Activated CD4-positive, alpha-beta T cell treated with anti-CD3 and anti-CD28 coated beads, Interleukin-2, amount 10 ng/mL, durations not matched to agents 7 days and 5 days (primary cell): ENCODE measurements at places on chromosomes 6 and 20. TPM values are rescaled to one million over a fixed set of nuclear protein-coding genes. Genes with fewer than 3 reads are reported as not detected.

FKBP1C gene
- 0.92 TPM for total RNA-seq

TFAP2A gene
- total RNA-seq: not detected

GRCh38 chr6:47646689-47647088, 51.7 kb upstream of the ADGRF4 start:
- peaks cover 8% of the 10 kb centered on the region for H3K27me3 ChIP-seq
- DNase-seq: no peak
- H3K36me3 ChIP-seq: no peaks in the 10 kb centered on the region
- no peak overlapping the region for H3K27ac ChIP-seq
- H3K4me1 ChIP-seq: no peaks in the 10 kb centered on the region

TOX2 gene
- total RNA-seq: 1.5 TPM
